ENCODE measurements at places on chromosomes 2 and 18. TPM values are rescaled to one million over a fixed set of nuclear protein-coding genes. Genes with fewer than 3 reads are reported as not detected.

DNA sequence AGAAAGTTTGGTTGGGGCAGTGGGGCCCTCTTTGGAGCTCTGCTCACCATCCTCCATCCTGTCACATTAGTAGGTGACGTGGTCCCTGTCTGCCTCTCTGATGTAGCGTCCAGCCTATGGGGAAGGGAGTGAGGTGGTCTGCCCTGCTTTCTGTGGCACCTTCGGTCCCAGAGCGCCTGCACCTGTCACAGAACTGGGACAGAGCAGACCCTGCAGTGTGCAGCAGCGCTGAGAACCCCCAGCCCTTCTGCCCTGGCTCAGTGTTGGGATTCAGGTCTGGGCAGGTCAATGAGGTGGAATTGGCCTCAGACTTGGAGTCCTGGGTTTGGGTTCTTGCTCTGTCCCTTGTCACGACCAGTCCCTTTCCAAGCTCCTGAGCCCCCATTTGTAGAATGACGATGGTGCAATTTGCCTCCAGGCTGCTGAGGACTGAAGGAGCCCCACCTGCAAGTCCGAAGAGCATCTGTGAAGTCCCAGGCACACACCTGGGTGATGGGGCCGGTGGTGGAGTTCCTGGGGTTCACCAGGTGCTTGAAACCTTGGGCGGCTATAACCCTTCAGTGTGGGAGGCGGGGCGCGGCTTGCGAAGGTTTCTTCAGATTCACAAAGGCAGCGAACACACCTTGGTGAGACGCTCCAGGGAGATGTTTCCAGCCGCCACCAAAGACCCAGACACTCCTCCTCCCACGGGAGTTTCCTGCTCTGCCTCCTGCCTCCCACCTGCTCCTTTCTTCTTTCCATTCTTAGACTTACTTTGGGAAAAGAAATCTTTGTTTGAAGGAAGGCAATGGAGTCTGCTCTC is 265.4 kb upstream of the HDAC4 start:
- no peak for DNase-seq
- H3K4me1 ChIP-seq = peaks cover 14% of the 10 kb centered on the region
- H3K36me3 ChIP-seq = no peaks in the 10 kb centered on the region
- H3K27me3 ChIP-seq = no peaks in the 10 kb centered on the region

DNA sequence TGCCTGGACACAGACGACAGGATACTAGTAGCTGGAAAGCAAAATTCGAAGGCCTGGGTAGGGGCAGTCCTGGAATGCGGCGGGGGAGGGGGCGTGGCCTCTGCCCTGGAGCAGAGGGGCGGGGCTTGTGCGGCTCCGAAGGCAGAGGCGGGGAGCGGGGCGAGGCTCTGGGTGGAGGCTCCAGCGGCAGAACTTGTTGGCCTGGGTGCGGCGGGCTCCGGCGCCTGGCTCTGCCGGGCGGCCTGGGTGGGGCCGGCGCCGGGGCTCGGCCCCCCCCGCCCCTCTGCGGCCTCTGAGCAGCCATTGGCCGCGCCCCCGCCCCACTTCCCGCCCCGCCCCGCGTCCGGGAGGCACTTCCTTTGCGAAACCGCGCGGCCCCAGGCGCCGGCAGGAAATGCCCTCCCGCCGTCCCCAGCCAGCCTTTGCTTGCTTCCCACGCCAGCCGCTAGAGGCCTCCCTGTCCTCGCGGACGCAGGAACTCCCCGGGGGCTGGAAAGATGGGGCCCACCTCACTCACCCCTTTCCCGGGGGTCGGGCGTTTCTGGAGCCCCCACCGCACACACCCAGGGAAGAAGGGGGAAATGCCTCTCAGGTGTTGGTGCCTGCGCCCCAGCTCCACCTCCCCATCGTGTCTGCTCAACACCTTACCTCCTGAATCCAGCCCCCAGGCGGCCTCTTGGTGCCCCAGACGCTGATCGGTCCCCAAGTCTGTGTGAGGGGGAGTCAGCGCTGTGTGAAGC is 6.7 kb downstream of the CTDSP1 start:
- peak overlapping the region; percentile 88 for H3K27ac ChIP-seq
- H3K4me3 ChIP-seq = peak overlapping the region; percentile 56
- H3K36me3 ChIP-seq = peaks cover 40% of the 10 kb centered on the region
- H3K27me3 ChIP-seq = no peaks in the 10 kb centered on the region

- no peak overlapping the region for H3K27ac ChIP-seq
- no peaks in the 10 kb centered on the region for H3K4me1 ChIP-seq
- DNase-seq = no peak
- no peak overlapping the region for H3K4me3 ChIP-seq
These were observed 117.7 kb downstream of the GREB1L start for GRCh38 chr18:21359746-21360145.

Gene RND3
- total RNA-seq = 38.6 TPM

DNA sequence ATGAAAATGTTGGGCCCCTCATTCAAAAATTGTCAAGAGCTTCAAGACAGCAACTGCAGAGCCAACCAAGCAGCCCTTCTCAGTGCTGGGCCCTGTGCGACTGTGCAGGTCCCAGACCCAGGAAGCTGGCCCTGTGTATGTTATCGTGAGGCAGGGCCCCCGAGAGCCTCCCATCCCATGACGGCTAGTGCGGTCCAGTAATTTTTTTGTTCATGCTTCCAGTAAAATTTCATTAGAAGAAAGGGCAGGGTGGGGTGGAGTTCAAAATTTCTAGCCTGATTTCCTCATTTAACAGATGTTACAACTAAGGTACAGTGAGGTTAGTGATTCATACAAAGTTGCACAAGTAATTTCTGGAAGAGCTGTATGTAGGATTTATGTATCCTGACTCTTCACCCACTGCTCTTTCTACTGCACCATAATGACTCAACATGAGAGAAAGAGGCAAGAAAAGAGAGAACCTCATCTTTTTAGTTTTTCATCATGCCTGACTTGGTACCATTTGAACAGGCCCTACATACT is 105.5 kb downstream of the ZEB2 start:
- DNase-seq = peak; percentile 50
- H3K4me3 ChIP-seq = no peak overlapping the region
- H3K4me1 ChIP-seq = peaks cover 23% of the 10 kb centered on the region
- no peaks in the 10 kb centered on the region for H3K36me3 ChIP-seq

DNA sequence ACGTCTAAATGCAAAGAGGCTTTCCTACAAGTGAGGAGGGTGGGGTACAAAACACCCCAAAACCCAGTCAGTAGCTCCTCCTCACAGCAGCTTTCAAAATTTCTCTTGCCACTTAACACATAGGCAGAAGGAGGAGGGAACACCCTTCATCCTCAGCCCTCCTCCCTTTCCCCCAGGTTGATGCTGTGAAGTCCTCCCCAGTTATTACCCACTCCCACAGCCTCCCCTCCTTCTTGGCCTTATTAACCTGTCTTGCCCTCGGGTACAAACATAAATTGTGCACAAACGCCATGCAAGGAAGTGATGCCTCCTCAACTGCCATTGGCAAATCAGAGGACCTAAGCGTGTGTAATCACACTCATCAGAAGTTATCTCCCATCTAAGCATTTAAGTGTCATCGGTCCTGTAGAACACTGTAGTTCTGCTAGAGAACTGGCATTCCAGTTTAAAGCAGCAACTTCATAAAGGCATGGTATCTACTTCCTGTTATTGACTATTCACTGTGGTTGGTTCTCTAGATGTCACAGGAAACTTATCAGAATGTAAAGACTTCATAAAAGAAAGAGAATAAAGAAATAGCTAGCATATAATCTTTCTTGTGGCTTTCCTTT is at the start of gene DSC1:
Gene DSC1 (minus strand): TSS at position 32 of the 611 bp plus-strand sequence. CDS start 262 bp downstream, outside the sequence.
- no peak within 1 kb of the TSS for H3K4me3 ChIP-seq
- no peak within 1 kb of the TSS for H3K27ac ChIP-seq
- H3K4me1 ChIP-seq = no peaks in the 10 kb centered on the region
- H3K27me3 ChIP-seq = no peaks in the 10 kb centered on the region
- DNase-seq = no peak

Gene REG1B
- total RNA-seq = not detected

DNA sequence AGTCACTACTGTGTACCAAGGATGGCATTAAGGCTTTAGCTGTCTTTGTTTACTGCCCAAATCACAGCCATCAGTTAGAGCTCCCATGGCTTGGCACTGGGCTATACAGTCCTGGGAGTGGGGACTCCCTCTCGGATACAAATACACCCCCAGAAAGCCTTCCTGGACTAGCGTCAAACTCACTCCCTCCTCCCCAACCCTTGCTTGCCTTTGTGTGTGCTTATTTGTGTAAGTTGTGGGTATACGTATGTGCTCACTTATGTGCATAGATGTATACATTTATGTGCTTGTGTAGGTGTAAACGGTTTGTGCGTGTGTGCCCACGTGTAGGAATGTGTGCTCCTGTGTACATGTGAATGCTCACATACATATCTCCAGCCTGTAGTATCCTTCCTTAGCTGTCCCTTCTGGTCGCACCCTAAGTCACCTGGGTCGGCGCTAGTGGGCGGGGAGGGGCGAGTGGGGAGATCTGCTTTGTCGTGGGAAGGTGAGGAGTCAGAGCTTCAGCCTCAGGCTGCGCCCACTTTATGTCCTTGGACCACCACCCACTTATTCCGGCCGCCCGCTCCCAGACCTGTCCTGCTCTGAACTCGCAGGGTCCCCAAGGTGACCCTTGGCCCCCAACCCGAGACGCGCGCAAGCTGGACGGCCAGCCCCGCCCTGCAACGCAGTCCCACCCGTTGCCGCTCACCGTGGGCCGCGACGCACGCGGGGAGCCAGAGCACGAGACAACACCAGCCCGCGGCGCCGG is 461 bp downstream of the PRADC1 start:
- peaks cover 2% of the 10 kb centered on the region for H3K36me3 ChIP-seq
- H3K4me3 ChIP-seq = peak overlapping the region; percentile 95
- no peaks in the 10 kb centered on the region for H3K27me3 ChIP-seq
- H3K4me1 ChIP-seq = peaks cover 36% of the 10 kb centered on the region
- DNase-seq = no peak

Gene ADCYAP1
- not detected for total RNA-seq

Gene NPPC
- not detected for total RNA-seq

DNA sequence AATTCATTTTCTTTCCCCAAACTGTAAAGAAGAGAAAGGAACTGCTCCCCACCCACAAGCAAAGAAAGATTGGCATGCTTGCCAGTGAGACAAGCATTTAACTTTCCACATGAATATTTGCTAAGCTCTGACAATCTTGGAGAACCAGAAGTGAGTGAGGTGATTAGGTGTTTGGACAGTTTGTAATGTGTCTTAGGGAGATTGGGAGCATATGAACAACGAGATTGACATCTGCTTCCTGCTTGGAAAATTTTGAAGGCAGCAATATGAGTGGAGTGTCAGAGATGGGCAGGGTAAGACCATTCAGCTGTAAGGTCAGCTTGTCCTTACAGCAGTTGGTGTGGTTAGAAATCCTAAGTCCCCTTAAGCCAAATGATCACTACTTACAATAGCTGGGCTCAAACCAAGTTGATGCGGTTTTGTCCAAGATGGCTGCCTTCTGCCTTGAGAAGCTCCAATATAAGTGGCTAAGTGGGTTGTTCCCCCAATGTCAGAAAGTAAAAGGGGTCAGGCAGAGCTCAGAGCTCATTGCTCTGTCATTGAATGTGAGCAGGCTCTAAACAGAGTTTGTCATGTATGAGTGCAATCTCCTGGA is 36.0 kb upstream of the GALNT5 start:
- H3K36me3 ChIP-seq = no peaks in the 10 kb centered on the region
- H3K27ac ChIP-seq = no peak overlapping the region
- no peaks in the 10 kb centered on the region for H3K4me1 ChIP-seq
- no peak for DNase-seq
- H3K27me3 ChIP-seq = no peaks in the 10 kb centered on the region

DNA sequence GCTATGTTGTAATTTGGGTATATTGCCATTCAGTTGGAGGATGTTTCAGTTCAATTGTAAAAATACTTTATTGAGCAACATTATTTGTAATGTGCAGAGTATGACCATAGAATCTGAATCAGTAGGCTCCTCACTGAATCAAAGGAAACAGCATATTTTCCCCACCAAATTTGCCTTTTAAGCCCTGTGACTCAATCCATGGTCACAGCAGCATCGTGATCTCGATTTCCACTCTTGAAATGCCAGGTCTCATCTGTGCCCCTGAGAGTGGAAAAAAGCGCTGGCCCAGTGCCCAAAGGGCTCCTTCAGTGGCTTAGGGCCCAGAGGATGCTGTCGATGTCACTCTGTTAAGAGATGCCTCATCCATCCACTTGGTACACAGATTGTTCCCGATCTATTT is 57.5 kb downstream of the FHOD3 start:
- no peak for DNase-seq
- no peak overlapping the region for H3K4me3 ChIP-seq
- no peak overlapping the region for H3K27ac ChIP-seq
- no peaks in the 10 kb centered on the region for H3K27me3 ChIP-seq

GRCh38 chr2:119295688-119296375 is 70.8 kb downstream of the C2orf76 start:
- H3K4me1 ChIP-seq = peaks cover 3% of the 10 kb centered on the region
- H3K36me3 ChIP-seq = no peaks in the 10 kb centered on the region

Gene OTX1
- total RNA-seq = not detected

Gene TFCP2L1
- 29.7 TPM for total RNA-seq

- no peak overlapping the region for H3K4me3 ChIP-seq
- no peaks in the 10 kb centered on the region for H3K36me3 ChIP-seq
- no peaks in the 10 kb centered on the region for H3K4me1 ChIP-seq
- DNase-seq = no peak
- H3K27ac ChIP-seq = no peak overlapping the region
- no peaks in the 10 kb centered on the region for H3K27me3 ChIP-seq
These were observed 148.1 kb downstream of the TMEM163 start for GRCh38 chr2:134570676-134571075.

GRCh38 chr18:45063246-45064038 is 382.8 kb downstream of the SETBP1 start:
- peaks cover 3% of the 10 kb centered on the region for H3K36me3 ChIP-seq
- no peak overlapping the region for H3K4me3 ChIP-seq
- DNase-seq = no peak
- no peaks in the 10 kb centered on the region for H3K27me3 ChIP-seq
- no peaks in the 10 kb centered on the region for H3K4me1 ChIP-seq

DNA sequence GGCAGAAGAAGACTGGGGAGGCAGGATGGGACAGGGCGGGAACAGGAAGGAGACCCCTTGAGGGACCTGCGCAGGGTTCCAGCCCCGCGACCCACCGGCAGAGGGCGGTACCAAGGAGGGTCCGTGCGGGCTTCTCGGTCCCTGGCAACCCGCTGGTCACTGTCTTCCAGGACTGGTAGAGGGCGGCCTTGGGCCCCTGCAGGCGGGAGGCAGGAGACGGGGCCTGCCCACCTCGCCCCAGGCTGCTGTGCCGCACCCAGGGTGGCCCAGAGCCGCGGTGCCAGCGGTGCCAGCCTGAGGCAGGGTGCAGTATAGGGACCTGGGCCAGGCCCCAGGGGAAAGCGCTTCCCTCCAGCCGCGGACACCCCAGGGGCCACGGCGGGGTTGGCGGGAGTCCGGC is 34.5 kb downstream of the NEURL3 start:
- no peaks in the 10 kb centered on the region for H3K36me3 ChIP-seq
- DNase-seq = peak; percentile 91
- H3K4me1 ChIP-seq = peaks cover 7% of the 10 kb centered on the region
- no peak overlapping the region for H3K27ac ChIP-seq

Gene PAX8
- total RNA-seq = 1.5 TPM

Gene GEN1
- total RNA-seq = 7.8 TPM

Gene MSTN
- not detected for total RNA-seq

- H3K27ac ChIP-seq = no peak overlapping the region
- no peaks in the 10 kb centered on the region for H3K36me3 ChIP-seq
- no peaks in the 10 kb centered on the region for H3K27me3 ChIP-seq
- H3K4me3 ChIP-seq = no peak overlapping the region
- DNase-seq = no peak
- peaks cover 6% of the 10 kb centered on the region for H3K4me1 ChIP-seq
These were observed 99.4 kb upstream of the RASGRP3 start for GRCh38 chr2:33377048-33377447.

Gene UNC80
- under 0.01 TPM for total RNA-seq

Gene NOSTRIN
- total RNA-seq = 37.7 TPM
